ENCODE measurements at places on chromosomes 16 and 17.
A peak's percentile ranks its signal among the peaks of the same experiment; 100 is the strongest.

DNA sequence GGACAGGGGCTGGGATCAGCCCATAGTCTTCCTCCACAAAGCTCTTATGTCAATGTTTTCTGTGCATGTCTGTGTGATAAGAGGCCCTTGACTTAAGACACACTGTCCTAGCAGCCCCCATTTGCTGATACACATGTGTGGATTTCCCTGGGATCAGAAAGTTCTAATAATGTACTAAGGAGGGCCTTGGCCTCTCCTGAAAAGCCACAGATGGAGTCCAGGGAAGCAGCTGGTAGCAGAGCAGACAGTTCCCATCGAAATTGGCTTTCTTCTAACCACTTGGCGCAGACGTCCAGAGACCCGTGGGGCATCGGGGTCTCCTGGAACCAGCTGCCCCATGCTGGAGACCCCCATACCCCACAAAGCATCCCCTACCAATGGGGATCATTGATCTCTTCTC, 4.3 kb upstream of the GP2 start:
- H3K27me3 ChIP-seq: peaks cover 2% of the 10 kb centered on the region
- no peaks in the 10 kb centered on the region for H3K36me3 ChIP-seq
- no peak overlapping the region for H3K4me3 ChIP-seq
- DNase-seq: no peak
- no peaks in the 10 kb centered on the region for H3K4me1 ChIP-seq

DNA sequence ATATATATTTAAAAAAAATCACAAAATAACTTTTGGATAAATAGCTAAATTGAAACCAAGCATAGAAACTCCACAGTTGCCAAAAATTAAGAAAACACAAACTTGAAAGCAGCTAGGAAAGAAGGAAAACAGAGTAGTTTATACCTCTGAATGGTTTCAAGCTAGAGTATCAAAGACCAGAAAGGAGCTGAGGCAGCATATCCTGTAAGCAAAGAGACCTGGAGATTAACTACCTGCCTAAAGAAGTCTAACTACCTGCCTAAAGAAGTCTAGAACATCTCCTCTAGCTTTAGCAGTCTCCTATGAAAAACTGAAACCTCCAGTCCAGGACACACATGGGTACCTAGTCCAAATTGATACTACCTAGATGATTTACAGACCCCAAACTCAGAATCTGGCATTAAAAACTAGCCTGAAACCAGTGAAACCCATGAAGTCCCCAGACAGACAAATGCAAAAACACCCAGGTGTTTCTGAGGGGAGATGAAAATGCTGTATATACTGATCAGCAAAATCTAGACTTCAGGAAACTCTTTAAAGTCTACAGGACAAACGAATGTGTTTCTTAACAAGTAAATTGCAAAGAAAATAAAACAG, 17.6 kb downstream of the APPBP2 start:
- no peaks in the 10 kb centered on the region for H3K27me3 ChIP-seq
- peaks cover 7% of the 10 kb centered on the region for H3K36me3 ChIP-seq
- no peak for DNase-seq
- H3K4me1 ChIP-seq: peaks cover 29% of the 10 kb centered on the region
- H3K27ac ChIP-seq: no peak overlapping the region
- H3K4me3 ChIP-seq: no peak overlapping the region

- H3K36me3 ChIP-seq: peaks cover 11% of the 10 kb centered on the region
- H3K4me1 ChIP-seq: peaks cover 23% of the 10 kb centered on the region
- no peak overlapping the region for H3K27ac ChIP-seq
These were observed 19.1 kb downstream of the UNC13D start for GRCh38 chr17:75825149-75825552.

DNA sequence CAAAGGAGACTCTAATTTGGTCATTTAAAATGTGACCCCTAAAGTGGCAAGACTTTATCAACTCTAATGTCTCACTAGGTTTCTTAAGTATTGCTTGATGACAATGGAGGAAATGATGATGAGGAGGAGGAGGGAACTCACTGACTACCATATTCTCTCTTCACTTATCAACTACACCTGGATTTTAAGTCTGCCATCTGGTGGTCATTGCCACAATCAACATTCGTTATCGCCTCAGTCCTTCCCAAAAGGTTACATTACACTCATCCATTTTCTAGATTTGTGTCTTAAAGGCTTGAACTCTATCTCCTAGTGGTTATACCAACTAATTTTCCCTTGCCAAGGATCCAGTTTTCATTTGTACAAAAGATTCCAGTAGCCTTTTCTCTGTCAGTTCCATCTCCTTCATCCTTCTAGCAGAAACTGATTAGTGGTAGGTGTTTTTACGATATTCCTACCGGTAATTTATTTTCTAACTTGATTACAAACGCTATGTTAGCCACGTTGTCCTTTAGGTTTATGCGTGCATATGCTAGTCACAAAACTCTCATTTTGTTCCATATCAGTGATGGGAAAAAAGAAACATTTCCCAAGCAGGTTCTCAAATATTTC, 114.6 kb upstream of the NOG start:
- peaks cover 2% of the 10 kb centered on the region for H3K27me3 ChIP-seq
- no peak overlapping the region for H3K4me3 ChIP-seq
- peak; percentile 37 for DNase-seq
- H3K36me3 ChIP-seq: peaks cover 1% of the 10 kb centered on the region
- peaks cover 7% of the 10 kb centered on the region for H3K4me1 ChIP-seq

- no peak overlapping the region for H3K4me3 ChIP-seq
- peaks cover 13% of the 10 kb centered on the region for H3K27me3 ChIP-seq
- no peaks in the 10 kb centered on the region for H3K36me3 ChIP-seq
- no peaks in the 10 kb centered on the region for H3K4me1 ChIP-seq
- H3K27ac ChIP-seq: no peak overlapping the region
These were observed 52.7 kb downstream of the CCDC42 start for GRCh38 chr17:8691931-8692330.

GRCh38 chr17:65446043-65446442, 115.4 kb downstream of the AXIN2 start:
- H3K4me1 ChIP-seq: peaks cover 6% of the 10 kb centered on the region
- peaks cover 13% of the 10 kb centered on the region for H3K27me3 ChIP-seq
- H3K27ac ChIP-seq: no peak overlapping the region
- no peak overlapping the region for H3K4me3 ChIP-seq

- H3K27me3 ChIP-seq: peaks cover 1% of the 10 kb centered on the region
- H3K4me1 ChIP-seq: peaks cover 13% of the 10 kb centered on the region
- peak overlapping the region; percentile 76 for H3K4me3 ChIP-seq
- no peaks in the 10 kb centered on the region for H3K36me3 ChIP-seq
- DNase-seq: peak; percentile 33
- H3K27ac ChIP-seq: peak overlapping the region; percentile 63
These were observed 3.0 kb upstream of the TAC4 start for GRCh38 chr17:49850772-49851386.

DNA sequence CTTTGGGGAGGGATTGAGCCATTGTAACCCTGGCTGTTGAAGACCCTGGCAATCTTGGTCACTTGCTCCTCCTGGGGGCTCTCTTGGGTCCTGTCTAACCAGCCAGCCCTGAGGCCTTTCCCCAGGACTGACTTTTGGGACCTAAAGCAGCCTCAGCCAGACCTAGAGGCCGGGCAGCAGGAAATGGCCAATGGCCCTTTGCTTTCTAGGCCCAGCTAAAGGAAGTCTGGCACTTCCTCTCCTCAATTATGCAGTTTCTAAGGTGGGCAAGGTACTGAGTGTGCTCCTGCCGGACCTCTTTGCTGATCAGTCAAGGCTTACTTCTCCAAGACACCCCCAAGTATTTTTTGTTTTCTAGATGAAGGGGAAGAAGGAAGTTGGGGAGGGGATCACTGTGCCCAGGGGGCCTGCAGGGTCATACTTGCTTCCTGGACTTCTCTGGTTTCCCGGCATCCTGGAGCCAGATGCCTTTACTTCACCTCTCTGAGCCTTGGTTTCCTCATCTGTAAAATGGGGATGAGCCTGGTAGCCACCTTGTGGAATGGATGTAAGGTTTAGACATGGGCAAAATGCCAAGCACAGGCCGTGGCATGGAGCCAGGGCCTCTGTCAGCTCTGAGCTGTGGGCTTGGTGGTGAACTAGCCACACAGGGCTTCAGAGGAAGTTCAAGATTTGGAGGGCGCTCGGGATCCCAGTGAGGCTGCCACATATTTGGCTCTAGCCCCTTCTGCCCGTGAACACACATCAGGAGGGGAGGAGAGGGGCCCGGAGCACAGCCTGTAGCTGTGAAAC, 8.6 kb downstream of the CX3CL1 start:
- peaks cover 16% of the 10 kb centered on the region for H3K4me1 ChIP-seq
- DNase-seq: no peak
- no peak overlapping the region for H3K27ac ChIP-seq
- H3K27me3 ChIP-seq: no peaks in the 10 kb centered on the region

GRCh38 chr16:89343501-89344457, 126.3 kb downstream of the ZNF778 start:
- peak overlapping the region; percentile 19 for H3K27ac ChIP-seq
- no peak overlapping the region for H3K4me3 ChIP-seq
- peaks cover 83% of the 10 kb centered on the region for H3K4me1 ChIP-seq
- H3K27me3 ChIP-seq: no peaks in the 10 kb centered on the region
- DNase-seq: no peak

DNA sequence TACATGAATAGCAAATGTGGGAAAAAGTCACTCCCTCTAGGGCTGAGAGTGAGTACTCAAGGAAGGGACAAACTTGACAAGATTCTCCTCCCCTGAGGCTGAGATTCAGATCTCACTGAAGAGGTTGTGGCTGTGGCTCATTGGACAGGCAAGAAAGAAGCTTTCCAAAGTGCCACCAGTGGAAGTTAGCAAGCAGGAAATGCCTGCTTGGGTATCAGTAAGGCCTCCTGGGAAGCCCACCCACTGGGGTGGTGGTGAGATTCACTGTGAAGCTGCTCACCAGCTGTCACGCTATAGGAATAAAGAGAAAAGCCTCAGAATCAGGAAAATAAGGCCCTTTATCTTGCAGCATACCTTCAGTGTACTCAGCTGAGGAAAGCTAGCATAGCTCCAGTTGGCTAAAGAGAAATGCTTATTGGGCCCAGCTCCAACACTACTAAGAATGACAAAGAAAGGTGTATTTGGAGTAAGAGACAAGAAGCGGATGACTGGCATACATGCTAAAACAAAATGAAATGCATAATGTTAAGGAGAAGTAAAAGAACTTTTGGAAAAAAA, 274.4 kb upstream of the TOM1L1 start:
- H3K27ac ChIP-seq: no peak overlapping the region
- H3K27me3 ChIP-seq: no peaks in the 10 kb centered on the region
- no peaks in the 10 kb centered on the region for H3K4me1 ChIP-seq
- no peak for DNase-seq

- no peaks in the 10 kb centered on the region for H3K4me1 ChIP-seq
- H3K4me3 ChIP-seq: no peak overlapping the region
- H3K27ac ChIP-seq: no peak overlapping the region
- H3K27me3 ChIP-seq: no peaks in the 10 kb centered on the region
- H3K36me3 ChIP-seq: no peaks in the 10 kb centered on the region
- DNase-seq: no peak
These were observed 9.4 kb downstream of the MPP3 start for GRCh38 chr17:43823350-43824084.

GRCh38 chr17:79800325-79801155, 3.7 kb upstream of the CBX8 start:
- H3K4me1 ChIP-seq: peaks cover 49% of the 10 kb centered on the region
- DNase-seq: peak; percentile 82
- H3K36me3 ChIP-seq: no peaks in the 10 kb centered on the region

DNA sequence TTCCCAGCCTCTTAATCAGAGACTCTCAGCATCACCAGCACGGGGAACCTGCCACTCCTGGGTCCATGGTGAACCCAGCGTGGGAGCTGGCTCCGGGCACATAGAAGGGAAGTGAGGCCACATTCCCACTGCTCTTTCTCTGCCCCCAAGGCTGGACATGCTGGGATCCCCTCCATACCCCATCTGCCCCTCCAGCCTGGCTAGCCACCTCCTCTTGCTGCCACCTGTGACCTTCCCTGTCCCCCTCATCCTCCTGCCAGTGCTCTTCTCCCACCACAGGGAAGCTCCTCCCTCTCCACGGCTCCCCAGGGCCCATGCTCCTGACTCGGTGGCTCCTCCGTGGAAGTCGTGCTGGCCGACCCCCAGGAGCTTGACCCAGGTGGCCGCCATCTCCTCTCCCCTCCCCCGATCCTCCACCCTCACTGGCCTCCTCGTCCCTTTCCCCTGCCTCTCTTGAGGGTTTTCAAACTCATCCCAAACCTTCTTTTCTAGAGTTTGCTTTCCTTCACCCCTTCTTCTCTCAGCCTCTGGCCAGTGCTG, 139.1 kb upstream of the CHMP6 start:
- H3K27me3 ChIP-seq: no peaks in the 10 kb centered on the region
- peak overlapping the region; percentile 49 for H3K27ac ChIP-seq
- peaks cover 53% of the 10 kb centered on the region for H3K4me1 ChIP-seq

DNA sequence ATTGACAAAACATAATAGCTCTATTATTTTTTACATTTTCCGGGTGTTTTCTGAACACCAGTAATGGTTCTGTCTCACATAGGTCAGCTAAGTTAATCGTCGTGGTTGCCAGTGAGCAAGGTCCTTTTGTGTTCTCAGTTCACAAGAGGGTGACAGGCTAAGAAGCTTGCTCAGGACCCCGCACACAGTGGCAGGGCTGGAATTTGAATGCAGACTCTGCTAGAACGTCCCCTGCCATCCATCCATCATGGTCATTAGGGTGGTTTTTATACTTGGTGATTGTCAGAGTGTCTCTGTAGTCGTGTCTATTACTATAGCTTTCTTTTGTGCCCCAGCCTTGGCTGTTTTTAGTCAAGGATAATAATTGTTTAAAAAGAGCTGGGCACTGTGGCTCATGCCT, 176.2 kb downstream of the SNX29 start:
- no peak overlapping the region for H3K4me3 ChIP-seq
- peaks cover 16% of the 10 kb centered on the region for H3K4me1 ChIP-seq
- no peaks in the 10 kb centered on the region for H3K27me3 ChIP-seq
- no peak overlapping the region for H3K27ac ChIP-seq

GRCh38 chr17:68182940-68183551, 64.8 kb upstream of the AMZ2 start:
- H3K27me3 ChIP-seq: no peaks in the 10 kb centered on the region
- peak overlapping the region; percentile 60 for H3K27ac ChIP-seq
- peak overlapping the region; percentile 44 for H3K4me3 ChIP-seq
- H3K4me1 ChIP-seq: peaks cover 53% of the 10 kb centered on the region
- peak; percentile 80 for DNase-seq

DNA sequence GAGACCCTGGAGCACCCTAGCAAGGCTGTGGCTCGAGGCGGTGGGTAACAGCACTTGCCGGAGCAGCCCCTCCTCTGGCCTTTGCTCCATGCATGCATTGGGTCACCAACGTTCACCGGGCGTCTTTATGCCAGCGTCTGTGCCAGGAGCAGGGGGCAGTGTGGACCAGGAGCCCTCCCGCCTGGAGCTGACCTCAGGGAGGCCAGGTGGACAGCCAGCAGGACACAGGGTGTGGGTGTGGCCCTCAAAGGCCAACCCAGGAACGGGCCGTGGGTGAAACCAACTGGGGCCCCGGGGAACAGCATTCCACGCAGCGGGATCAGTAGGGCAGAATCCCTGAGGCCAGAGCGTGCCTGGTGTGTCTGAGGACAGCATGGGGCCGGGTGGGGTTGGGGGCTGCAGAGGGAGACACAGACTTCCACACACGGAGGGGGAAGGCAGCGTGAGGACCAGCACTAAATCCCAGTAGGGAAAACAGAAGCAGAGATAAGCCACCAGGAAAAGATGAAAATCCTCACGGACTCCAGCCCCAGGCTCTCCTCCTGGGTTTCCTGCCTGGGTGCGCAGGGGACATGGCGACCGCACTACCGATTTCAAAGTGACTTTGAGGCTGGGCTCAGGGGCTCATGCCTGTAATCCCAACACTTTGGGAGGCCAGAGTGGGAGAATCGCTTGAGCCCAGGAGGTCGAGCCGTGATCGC, 2.9 kb upstream of the CD7 start:
- peaks cover 49% of the 10 kb centered on the region for H3K36me3 ChIP-seq
- no peak overlapping the region for H3K27ac ChIP-seq
- DNase-seq: peak; percentile 21
- no peaks in the 10 kb centered on the region for H3K27me3 ChIP-seq
- H3K4me1 ChIP-seq: peaks cover 25% of the 10 kb centered on the region

- no peak for DNase-seq
- H3K4me3 ChIP-seq: no peak overlapping the region
- H3K27ac ChIP-seq: no peak overlapping the region
- peaks cover 33% of the 10 kb centered on the region for H3K36me3 ChIP-seq
- H3K27me3 ChIP-seq: no peaks in the 10 kb centered on the region
These were observed 174.9 kb downstream of the VPS53 start for GRCh38 chr17:539766-540165.

Measured in activated CD4-positive, alpha-beta T cell treated with anti-CD3 and anti-CD28 coated beads for 36 hours (primary cell).